GM20000 (cell line): ENCODE measurements at places on chromosomes 2 and 18.

GRCh38 chr2:136225950-136226835, 108.2 kb upstream of the CXCR4 start:
- DNase-seq: peak; percentile 38

- no peak for DNase-seq
Observed at GRCh38 chr2:108982259-108982679, 6.8 kb downstream of the EDAR start.

GRCh38 chr2:233468047-233468740, 98.4 kb downstream of the USP40 start:
- no peak for DNase-seq

DNA sequence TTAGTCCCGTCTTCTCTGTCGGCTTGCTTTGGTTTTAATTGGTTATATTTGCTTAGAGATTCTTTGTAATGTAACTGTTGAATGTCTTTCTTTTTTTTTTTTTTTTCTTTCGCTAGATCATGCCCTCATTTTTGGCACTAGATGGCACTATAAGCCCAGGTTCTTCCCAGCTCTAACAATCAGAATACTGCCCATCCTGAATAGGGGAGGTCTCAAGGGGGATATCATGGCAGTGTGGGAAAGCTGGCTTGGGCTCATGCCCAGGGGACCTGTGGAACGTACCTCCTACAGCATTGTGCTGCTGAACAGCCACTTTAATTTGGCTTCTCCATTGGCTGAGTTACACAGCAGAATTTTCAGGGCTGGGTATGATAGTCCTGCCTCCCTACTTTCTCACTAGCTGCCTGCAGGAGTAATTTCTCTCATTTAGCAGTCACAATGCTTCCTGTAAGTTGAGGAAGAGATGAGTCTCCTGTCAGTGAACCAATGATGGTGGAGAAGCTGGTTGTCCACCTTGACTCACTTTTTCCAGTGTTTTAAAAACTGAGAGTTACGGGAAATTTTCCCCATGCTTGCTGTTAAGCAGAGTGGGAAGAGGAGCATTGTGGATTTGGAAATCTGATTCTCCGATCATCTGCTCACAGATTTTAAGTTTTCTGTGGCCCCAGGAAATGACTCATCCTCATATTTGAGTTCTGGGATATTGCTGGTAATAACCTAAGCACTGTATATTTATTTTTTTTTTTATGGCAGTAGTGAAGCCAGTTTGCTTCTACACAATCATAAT, 47.2 kb downstream of the RAD51AP2 start:
- no peak for DNase-seq

GRCh38 chr18:36045241-36045991, 21.9 kb downstream of the RPRD1A start:
- DNase-seq: no peak
